Natural killer cell (primary cell): ENCODE measurements at places on chromosomes 1 and 21. TPM values are rescaled to one million over a fixed set of nuclear protein-coding genes. Genes with fewer than 3 reads are reported as not detected.

The FMN2 gene
- total RNA-seq = not detected

The PALMD gene
- total RNA-seq = not detected

The PIGP gene
- 8.5 TPM for total RNA-seq

The P3R3URF gene
- total RNA-seq = not detected

The LRRC38 gene
- not detected for total RNA-seq

The EDARADD gene
- total RNA-seq = 2.6 TPM

The ACTRT2 gene
- total RNA-seq = not detected

GRCh38 chr1:206568779-206569352, 43.4 kb downstream of the EIF2D start:
- no peak for DNase-seq

DNA sequence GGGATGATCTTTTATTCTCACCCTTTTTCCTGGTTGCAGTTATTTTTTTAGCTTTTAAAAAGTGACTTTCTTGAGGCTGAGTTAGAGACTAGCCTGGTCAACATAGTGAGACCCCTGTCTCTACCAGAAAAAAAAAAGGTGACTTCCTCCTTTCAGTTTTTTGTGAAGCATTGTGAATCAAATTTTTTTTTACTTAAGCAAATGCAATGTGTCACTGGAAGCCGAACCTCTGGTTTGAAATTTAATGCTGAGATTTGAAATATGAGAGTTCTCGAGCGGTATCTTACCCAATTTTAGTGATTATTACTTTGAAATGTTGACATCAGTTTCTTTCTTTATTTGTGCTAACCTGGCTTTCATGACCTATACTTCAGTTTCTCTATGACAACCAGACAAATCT, 3.6 kb downstream of the CAP1 start:
- no peak for DNase-seq

- DNase-seq = no peak
Measured at GRCh38 chr1:21344098-21344749, 54.0 kb upstream of the ECE1 start.

- DNase-seq = no peak
Measured at GRCh38 chr1:223756806-223757700, 44.7 kb downstream of the CAPN2 start.

DNA sequence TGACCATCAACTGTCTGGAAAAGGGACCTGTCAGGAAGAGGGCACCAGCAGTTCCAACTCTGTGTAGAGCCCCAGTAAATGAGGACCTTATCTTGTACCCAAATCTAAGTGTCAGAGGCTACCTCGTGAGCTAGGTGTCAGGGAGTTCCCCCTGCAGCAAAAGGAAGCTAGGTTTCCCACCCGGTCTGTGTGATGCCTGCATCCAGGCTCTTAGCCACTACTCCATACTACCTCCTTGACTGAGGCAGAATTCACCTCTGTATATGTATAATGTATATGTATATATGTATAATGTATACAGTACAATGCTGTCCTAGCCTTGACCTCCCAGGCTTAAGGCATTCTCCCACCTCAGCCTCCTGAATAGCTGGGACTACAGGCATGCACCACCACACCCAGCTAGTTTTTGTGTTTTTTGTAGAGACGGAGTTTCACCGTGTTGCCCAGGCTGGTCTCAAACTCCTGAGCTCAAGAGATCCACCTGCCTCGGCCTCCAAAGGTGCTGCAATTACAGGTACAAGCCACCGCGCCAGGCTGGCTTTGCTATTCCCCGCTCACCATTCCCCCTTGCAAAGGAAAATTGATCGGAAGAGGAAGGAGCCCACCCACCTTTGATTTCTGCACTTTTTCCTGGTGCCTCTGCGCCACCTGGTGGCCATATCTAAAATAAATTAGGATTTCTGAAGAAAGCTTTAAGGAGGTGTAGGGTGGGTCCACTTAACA, 15.7 kb upstream of the LUZP1 start:
- DNase-seq = peak; percentile 34

DNA sequence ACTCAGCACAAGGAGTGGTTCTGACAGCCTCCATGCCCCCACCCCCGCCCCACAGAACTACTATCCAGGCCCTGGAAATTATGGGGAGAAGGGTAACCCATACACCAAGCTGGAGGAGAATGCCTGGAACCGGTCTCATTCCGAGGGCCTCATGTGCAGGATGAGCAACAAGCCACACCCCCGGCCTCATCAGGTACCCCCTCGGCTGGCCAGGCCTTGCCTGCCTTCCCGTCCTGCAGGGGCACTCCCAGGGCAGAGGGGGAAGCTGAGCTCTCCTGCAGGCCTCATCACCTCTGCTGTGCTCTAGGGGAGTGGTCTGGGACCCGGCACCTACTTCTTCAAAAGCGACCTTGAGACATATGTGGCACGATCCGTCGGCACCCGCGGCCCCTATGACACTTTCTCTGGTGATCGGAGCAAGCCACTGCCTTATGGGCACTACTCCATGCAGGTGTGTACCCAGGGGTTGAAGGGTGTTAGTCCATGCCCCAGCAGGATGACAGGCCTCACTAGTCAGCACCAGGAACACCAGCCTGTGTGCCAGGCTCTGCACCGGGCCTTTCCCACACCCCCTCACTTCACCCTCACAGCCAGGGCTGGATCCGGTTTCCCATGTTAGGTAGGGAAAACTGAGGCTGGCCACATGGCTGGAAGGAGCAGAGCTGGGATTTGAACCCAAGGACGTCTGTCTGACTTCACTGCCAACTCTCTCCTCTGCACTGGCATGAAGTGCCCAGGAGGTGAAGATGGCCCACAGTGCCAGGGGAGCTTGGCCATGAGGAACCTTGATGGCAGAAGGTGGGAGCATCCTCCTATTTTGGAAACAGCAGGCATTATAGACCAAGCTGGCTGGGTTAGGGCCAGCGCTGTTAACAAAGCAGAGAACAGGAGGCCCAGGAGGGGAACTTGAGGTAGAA, 10.9 kb upstream of the TTC22 start:
- no peak for DNase-seq

DNA sequence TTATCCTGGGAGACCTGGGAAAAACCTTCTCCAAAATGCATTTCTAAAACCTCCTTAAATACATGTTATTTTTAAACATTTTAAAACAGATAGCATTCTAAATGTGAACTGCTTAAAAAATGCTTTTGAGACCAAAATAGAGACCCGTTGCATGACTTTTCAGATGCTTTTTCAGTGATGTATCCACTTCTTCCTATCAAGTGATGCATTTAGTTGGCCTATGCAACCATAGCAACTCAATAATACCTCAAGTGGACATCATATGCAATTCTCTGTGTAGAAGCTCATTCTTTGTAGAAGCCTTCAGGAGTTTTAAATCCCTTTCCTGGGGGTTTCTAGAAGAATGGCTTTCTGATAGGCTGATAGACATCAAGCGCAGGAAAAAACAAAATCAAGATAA, 94.5 kb upstream of the RAVER2 start:
- no peak for DNase-seq

- no peak for DNase-seq
Measured at GRCh38 chr21:35470522-35470921, 421.4 kb upstream of the RUNX1 start.

DNA sequence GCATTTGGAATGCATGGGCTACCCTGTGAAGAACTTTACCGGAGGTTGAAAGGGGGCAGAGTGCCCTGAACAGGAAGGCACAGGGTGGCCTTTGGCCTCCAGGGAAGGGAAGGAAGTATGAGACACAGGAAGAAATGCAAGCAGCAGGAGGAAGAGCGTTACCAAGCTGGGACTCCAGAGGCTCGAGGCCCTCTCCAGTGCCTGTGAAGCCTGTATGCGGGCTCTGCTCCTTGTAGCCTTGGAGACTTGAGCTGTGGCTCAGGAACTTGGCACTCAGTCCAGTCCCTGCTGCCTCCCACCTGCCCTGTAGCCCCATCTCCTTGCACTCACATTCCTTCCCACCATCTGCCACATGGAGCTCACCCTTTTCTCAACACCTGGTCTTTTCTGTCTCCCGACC, 33.5 kb upstream of the RNF19B start:
- DNase-seq = no peak

DNA sequence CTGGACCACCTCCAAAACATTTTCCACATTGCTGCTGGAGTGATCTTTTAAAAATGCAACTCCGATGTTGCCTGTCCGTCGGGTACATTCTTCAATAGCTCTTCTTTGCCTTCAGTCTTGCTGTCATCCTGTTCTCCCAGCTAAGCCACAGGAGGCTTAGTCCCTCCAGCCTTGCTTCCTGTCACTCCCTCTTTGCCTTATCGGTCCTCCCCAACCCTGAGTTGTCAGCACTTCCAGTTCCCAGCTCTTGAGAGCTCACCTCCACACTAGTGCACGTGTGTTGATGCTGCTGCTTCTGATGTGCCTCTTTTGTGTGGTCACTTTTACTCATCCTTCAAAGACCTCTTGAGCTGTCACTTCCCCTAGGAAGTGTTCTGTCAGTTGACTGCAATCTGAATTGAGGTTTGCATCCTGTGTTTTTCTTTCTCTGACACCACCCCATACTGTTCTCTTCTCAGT, 15.3 kb downstream of the UCK2 start:
- no peak for DNase-seq

DNA sequence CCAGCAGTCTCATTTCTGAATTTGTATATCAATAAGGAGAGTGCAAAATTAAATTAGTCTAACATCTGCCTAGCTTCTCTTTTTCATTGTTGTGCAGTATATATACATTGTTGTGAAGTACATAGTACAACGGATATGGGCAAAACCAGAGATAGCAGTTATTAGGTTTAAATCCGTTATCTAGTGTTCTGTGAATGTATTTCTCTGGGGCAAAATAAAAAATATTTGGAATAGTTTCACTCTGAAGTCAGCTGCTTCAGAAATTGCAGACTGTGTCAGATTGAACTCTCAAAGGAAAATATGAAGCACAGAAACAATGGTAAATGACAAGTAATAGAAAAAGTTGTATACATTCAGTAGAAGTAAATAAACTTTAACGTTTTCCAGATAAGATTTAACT, 836.5 kb upstream of the CXADR start:
- DNase-seq = no peak

- DNase-seq = no peak
Measured at GRCh38 chr1:25723250-25723880, 76.6 kb upstream of the SELENON start.

DNA sequence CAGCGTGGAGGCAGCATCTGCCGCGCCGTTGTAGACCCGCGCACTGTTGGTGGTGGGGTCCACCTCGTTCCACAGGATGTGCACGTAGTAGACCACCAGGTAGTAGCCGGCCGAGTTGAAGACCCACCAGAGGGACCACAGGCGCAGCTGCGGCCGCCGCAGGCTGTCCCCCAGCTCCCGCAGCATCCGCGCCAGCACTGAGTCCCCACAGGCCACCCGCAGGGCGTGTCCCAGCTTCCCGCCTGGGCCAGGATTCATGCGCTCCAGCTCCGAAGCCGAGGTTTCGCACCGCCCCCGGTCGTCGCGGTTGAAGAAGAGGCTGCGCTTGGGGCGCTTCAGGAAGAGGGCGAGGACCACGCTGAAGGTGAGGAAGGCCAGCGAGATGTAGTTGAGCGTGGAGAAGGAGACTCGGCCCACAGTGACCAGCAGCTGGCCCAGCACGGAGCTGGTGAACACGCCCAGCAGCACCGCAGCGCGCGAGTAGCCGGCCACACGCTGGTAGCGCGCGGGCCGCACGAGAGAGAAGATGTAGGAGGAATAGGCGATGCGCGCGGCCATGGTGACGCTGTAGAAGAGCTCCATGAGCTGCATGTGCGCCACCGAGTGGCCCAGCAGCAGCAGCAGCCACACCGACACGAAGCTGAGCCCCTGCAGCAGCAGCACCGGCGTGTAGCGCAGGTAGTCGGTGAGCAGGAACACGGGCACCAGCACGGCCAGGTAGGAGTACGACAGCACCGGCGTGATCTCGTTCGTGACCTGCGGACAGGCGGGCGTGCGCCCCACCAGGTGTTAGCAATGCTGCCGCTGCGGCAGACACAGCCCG, 10.6 kb downstream of the SLC19A1 start:
- no peak for DNase-seq

GRCh38 chr1:177793900-177794299, 176.0 kb downstream of the SEC16B start:
- no peak for DNase-seq
